ENCODE measurements at places on chromosomes 7 and 10. TPM values are rescaled to one million over a fixed set of nuclear protein-coding genes. Genes with fewer than 3 reads are reported as not detected.

The RAMP3 gene
- total RNA-seq, result not detected

The VAX1 gene
- total RNA-seq, result not detected

The SNX10 gene
- 30.4 TPM for total RNA-seq

The BHLHA15 gene
- total RNA-seq, result 2.4 TPM

The SUN3 gene
- not detected for total RNA-seq

The PVRIG gene
- 27.4 TPM for total RNA-seq

The DNAJB9 gene
- 6.9 TPM for total RNA-seq

The INPP5F gene
- 36.3 TPM for total RNA-seq

The ELFN1 gene
- not detected for total RNA-seq

The HOXA2 gene
- total RNA-seq, result not detected

The KLF6 gene
- 47.3 TPM for total RNA-seq

The KIAA1217 gene
- total RNA-seq, result 4.6 TPM

The SPDYE11 gene
- total RNA-seq, result not detected

The OR13A1 gene
- 0.23 TPM for total RNA-seq

The STEAP1 gene
- 2.1 TPM for total RNA-seq

The FZD8 gene
- 0.37 TPM for total RNA-seq

The LIPJ gene
- total RNA-seq, result 0.11 TPM

The SFRP4 gene
- not detected for total RNA-seq

The SFTPA1 gene
- total RNA-seq, result 3.7 TPM

The SH2B2 gene
- 54.1 TPM for total RNA-seq

The C10orf105 gene
- 0.03 TPM for total RNA-seq

The LRRC4 gene
- total RNA-seq, result not detected

The BICC1 gene
- total RNA-seq, result 0.08 TPM

The CDK1 gene
- 81.5 TPM for total RNA-seq

The OR2A1 gene
- total RNA-seq, result not detected

The NPSR1 gene
- total RNA-seq, result not detected

The GIMAP5 gene
- total RNA-seq, result 4.5 TPM

The CACNB2 gene
- total RNA-seq, result 1.1 TPM

The MET gene
- 0.21 TPM for total RNA-seq

The VIPR2 gene
- total RNA-seq, result not detected

The CTAGE8 gene
- 0.67 TPM for total RNA-seq

The ATG9B gene
- total RNA-seq, result 0.36 TPM

The EPO gene
- not detected for total RNA-seq

The CRPPA gene
- total RNA-seq, result not detected

The COMTD1 gene
- total RNA-seq, result 46.3 TPM

The LIPN gene
- total RNA-seq, result not detected

The RAB11FIP2 gene
- total RNA-seq, result 8.1 TPM

The EBF3 gene
- total RNA-seq, result not detected

The CNPY1 gene
- not detected for total RNA-seq

The CUL2 gene
- total RNA-seq, result 31.3 TPM

The GPR37 gene
- not detected for total RNA-seq

The HYAL4 gene
- 0.37 TPM for total RNA-seq

The AMPH gene
- total RNA-seq, result not detected

The ACTL6B gene
- not detected for total RNA-seq

The GIMAP4 gene
- 1.0 TPM for total RNA-seq

The CCDC6 gene
- 45.0 TPM for total RNA-seq

The CPEB3 gene
- 1.7 TPM for total RNA-seq

The CYP3A4 gene
- total RNA-seq, result 0.11 TPM

The PTER gene
- 20.3 TPM for total RNA-seq

The CD36 gene
- 117 TPM for total RNA-seq

The CHRM2 gene
- not detected for total RNA-seq

The PSMC2 gene
- 125 TPM for total RNA-seq

The LHFPL3 gene
- not detected for total RNA-seq

The SEMA3C gene
- 0.19 TPM for total RNA-seq

The ARMS2 gene
- not detected for total RNA-seq

The PCLO gene
- 0.03 TPM for total RNA-seq

The FLNC gene
- 0.21 TPM for total RNA-seq

The RAPGEF5 gene
- 4.0 TPM for total RNA-seq
